ENCODE measurements at places on chromosomes 7 and 10.

DNA sequence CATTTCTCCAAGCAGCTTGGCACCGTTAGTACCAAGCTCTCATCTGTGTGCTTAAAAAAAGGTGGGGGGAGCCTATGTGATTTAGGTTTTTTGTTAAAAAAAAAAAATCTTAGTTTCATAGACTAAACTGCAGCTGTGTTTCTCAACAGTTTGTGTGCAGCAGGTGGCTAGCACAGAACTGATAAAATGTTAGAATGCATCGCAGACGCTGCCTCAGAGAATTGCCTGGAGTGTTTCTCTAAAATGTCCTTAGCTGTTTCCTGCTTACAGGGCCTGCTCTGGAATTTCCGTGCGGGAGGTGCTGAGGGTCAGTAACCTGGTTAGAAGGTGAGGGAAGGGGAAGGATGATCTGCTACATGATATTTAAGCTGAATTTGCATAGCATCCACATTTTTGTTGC lies 268.9 kb downstream of the PLXDC2 start:
- DNase-seq, result no peak

DNA sequence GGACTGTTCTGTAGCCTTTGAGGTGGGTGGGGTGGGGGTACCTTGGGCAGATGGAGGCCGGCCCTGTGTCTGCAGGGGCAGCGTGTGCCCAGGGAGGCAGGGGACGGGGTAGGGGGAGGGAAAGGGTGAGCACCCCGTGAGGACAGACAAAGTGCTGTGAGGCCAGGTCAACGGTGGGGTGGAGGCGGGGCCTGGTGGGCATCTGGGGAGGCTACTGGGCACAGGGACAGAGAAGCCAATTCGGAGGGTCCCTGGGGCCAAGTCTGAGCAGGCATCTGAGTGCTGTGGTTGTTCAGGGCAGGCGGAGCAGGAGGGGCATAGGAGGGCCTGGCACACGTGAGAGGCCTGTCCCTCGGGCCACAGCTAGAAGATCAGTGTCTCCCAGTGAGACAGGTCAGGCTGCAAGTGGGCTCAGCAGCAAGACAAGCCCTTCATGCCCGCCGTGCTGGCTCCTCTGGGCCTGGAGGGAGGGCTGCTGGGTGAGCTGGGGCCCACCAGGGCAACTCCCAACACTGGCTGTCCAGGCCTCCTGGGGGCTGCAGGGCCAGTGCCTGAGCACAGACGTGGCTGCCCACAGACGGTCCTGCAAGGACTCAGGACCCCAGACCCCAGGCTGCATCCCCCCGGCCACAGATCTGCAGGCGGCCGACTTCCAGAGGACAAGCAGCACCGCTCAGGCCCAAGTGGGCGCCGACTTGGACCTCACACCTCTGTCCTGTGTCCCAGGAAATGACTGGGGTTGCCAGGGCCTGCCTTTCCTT lies 26.4 kb upstream of the KNDC1 start:
- no peak for DNase-seq

- DNase-seq, result peak; percentile 47
Observed at GRCh38 chr7:117068511-117069145, 115.3 kb downstream of the ST7 start.

GRCh38 chr7:12796397-12797127 lies 109.1 kb downstream of the ARL4A start:
- DNase-seq, result no peak

DNA sequence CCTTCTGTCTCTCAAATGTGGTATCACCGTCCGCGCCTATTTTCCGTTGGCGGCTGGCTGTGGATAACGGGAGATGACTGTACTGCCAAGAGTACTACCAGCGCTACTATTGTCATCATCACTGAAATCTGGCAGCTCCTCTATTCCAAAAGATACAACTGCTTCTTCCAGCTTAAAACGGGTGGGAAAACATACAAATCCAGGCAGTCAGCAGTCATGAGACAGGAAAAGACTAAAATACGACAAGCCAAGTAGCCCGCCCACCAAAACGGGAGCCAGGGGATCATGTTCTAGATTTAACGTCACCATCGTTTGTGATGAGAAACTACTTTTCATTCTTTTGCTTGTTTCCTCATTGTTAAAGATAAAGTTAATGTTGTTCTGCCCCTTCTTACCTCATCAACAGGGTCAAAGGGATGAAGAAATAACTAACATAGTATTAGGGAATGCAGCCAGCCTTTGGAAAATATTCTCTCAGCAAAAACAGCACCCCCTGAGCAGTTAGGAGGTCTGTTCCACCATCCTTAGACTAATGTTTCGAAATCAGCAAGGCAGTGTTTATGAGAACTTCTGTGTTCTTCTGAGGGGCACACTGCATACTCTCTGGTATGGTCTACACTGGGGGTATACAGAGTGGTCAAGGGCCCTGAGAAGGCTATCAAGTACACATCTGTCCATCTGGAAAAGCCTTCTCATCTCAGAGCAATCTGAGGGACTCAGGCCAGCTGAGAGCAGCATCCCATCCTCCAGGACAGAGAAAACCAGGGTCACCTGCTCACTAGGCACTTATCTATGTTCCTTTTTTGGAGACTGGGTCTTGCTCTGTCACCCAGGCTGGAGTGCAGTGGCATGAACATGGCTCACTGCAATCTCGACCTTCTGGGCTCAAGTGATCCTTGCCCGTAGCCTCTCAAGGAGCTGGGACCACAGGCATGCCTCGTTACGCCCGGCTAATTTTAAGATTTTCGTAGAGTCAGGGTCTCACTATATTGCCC lies 47.5 kb downstream of the GNA12 start:
- peak; percentile 65 for DNase-seq

DNA sequence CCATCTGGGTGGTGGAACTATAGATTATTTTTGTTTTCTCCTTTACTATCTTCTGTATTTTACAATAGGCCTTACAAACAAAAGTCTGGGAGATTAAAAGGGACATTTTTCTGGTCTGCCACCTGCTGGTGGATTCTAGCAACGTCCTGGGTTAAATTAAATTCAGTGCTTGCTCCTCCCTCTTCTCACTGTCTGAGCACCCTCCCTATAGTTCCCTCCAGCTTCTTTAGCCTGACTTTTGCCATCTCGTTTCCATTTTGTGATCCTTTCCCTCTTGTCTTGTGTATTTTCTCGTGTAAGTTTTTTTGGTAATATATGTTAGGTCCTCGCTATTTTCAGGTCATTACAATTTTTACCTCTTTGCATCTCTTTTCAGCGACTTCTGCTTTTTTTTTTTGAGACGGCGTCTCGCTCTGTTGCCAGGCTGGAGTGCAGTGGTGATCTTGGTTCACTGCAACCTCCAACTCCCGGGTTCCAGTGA lies 16.1 kb downstream of the ANKRD16 start:
- peak; percentile 81 for DNase-seq

- peak; percentile 76 for DNase-seq
Observed at GRCh38 chr7:95609277-95609971, 13.1 kb upstream of the PDK4 start.

GRCh38 chr7:41544241-41544640 lies 158.6 kb downstream of the INHBA start:
- DNase-seq, result no peak

Measured in Ammon's horn (tissue), 1 donor.